Myocyte (in vitro differentiated cells): ENCODE measurements at places on chromosomes 7 and 10. TPM values are rescaled to one million over a fixed set of nuclear protein-coding genes. Genes with fewer than 3 reads are reported as not detected.

- no peak for DNase-seq
Observed at GRCh38 chr10:27792216-27792615, 46.6 kb upstream of the MKX start.

DNA sequence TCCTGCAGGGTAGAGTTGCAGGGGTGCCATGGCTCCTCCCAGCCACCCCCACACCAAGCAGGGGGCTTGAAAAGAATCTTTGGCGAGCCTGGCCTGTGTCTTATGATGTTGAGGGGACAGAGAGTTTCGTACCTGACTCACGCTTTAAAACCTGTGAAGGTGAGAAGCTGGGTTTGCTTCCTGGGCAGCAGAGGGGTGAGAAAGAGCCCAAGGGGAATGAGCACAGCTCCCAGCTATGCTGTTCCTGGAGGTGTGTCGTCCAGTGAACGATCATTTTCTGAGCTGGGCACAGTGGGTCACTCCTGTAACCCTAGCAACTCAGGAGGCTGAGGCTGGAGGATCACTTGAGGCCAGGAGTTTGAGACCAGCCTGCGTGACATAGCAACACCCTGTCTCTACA is 13.5 kb upstream of the ADRB1 start:
- DNase-seq: no peak

DNA sequence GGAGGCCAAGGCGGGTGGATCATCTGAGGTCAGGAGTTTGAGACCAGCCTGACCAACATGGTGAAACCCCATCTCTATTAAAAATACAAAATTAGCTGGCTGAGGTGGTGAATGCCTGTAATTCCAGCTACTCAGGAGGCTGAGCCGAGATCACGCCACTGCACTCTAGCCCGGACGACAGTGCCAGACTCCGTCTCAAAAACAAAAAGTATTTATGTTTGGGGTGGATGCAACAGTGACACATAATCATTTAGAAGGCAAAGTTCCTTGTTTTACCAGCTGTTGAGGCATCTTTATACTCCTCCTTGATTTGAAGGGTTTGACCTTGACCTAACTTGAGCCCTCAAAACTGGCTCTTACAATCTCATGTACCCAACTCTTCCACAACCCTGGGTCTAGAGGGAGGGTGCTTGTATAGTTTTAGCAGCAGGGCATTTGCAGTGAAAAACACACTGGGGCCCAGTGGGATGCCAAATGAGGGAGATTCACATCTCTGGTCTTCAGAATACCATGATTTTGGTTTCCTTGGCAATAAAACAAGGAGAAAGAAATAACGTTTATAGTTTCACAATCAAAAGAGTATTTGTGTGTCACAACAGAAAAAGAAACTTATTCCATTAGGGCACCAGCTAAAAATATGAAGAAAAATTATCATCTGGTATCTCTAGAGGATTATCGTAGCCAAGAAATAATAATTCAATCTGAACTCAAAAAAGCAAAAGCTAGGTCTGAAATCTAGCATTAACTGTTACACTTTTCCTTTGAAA is 14.2 kb upstream of the TMEM254 start:
- no peak for DNase-seq

DNA sequence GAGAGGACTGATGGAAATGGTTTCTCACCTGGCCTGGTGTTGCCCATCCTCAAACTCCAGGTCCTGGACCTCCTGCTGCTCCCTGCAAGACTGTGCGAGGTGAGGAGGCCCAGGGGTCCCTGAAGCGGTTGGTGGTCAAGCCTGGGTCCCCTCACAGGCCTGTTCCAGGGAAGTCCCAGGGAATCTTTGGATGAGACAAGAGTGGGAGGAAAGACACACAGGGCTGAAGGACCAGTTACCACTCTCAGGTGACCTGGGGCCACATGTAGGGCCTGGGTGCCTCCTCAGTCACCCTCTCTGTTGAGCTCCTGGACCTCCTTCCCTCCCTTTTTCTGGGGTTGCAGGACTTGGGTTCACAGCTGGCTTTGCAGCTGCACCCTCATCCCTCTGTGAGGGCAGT is 42.6 kb upstream of the CXCL12 start:
- no peak for DNase-seq

Gene NYAP1
- 0.05 TPM in 1 of 2 replicates, not detected in the other for total RNA-seq

Gene SLC39A12
- not detected in 2 replicates for total RNA-seq

Gene TRDMT1
- total RNA-seq: 2.6 and 5.4 TPM in 2 replicates
